ENCODE measurements at places on chromosomes 6 and 20.

DNA sequence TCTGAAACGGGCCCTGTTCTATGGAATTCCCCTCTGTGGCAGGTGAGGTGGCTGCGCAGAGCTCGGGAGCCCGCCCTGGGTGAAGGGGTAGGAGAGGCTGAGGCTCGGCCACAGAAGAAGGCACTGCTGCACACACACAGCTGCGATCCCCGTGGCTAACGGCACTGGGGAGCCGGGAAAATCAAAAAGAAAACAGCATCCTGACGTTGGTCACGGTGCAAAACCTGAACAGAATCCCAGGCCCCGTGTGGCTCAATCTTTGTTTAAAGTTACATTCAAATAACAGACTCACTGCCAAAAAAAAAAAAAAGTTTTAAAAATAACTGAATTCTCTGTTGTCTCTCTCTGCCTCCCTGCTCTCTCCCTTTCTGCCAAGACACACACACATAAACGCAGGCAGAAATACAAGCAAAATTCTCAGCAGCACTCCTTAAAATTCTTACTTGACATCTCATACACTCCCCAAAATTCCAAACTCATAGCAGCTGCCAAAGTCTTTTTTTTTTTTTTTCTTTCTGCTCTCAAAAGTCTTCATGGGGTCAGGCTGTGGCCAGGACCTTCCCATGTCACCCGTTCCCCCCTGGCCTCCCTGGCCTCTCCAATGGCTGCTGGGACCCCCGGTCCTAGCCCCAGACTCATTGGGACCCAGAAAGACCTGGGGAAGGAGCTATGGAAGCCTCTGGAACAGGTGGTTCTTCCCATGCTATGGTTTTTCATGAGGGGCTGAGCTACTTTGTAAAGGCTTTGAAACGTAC lies 248.8 kb downstream of the TTLL2 start:
- no peak for ATAC-seq

DNA sequence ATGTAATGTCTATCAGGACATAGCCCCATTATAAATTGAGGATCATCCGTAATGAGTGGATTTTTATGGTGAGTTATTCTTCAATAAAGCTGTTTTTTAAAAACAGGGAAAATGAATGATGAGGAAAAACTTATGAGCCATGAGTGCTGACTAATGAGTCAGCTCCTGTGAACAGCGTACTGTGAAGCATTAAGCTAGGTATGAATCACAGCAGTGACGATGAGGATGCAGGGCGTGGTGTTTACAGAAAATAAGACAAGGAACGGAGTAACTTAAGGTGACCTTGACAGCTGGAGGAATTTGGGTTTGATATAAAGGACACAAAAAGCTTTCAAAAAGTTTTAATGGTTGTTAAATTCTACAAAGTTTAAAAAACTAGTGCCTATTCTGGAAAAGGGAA lies 96.3 kb downstream of the FOXF2 start:
- ATAC-seq = no peak

DNA sequence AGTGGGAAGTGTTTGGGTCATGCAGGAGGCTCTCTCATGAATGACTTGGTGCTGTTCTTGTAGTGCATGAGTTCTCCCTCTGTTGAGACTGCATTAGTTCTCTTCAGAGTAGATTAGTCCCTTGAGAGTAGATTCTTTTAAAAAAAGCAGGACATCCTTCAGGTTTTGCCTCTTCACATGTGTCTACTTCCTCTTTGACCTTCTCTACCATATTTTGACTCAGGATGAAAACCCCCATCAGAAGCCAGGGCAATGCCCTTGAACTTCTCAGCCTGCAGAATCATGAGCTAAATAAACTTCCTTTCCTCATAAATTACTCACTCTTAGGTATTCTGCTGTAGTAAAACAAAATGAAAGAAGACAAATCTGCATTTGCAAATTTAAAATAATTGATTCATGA lies 170.3 kb downstream of the CD109 start:
- no peak for ATAC-seq

- ATAC-seq = no peak
These were observed 258.8 kb downstream of the SMOC2 start for GRCh38 chr6:168699631-168700295.

GRCh38 chr6:159013229-159013628 lies 13.2 kb upstream of the RSPH3 start:
- ATAC-seq = no peak

- ATAC-seq = no peak
These were observed 10.6 kb downstream of the FARS2 start for GRCh38 chr6:5271926-5272325.

DNA sequence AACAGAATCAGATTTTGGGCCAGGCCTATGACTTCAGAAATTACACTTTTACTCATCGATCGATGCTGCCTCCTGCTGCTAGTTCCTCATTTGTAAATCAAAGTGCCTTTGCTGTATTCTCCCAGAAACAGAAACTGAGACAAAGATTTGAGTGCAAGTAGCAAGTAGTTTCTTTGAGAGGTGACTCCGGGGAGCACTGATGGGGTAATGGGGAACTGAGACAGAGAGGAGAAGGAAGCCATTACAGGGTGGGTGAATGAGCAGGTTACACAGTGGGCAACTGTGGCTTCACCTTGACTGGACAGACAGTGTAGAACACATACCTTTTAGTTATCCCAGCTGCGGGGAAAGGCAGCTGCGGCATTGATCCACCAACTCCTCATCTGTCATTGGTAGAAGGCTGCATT lies 9.7 kb upstream of the CD40 start:
- ATAC-seq = no peak

- no peak for ATAC-seq
These were observed 58.5 kb upstream of the CCDC167 start for GRCh38 chr6:37558168-37558567.

DNA sequence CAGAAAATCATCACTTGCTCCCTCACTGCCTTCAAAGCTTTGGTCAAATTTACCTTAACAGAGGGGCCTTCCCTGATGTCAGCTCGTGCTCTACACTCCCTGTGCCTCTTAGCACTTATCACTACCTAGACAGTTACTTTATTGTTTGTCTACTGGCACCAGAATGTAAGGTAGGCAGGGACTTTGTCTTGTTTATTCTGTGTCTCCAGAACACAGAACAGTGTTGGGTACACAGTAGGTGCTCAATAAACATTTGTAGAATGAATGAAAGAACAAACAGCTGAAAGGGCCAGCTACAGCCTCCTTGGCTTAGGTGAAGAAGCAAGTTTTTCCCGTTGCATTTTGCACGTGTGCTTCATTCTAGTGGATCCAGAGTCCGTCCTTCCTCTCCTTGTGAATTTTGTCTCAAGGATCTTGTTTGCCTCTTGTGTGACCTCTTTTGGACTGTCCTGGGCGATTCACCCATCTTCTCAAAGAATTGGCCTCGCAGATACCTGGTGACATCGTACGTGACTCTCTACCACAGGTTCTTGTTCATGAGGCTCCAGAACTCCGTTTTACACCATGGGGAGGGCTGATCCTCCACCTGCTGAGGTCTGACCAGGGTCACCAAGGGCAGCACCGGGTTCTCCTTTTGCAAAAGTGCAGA lies 84.2 kb upstream of the ARMC2 start:
- ATAC-seq = no peak

GRCh38 chr20:62752181-62752670 lies 43.6 kb downstream of the NTSR1 start:
- peak; percentile 47 for ATAC-seq

- ATAC-seq = no peak
These were observed 2.0 kb downstream of the TSBP1 start for GRCh38 chr6:32369660-32370059.

GRCh38 chr6:55897346-55897745 lies 22.0 kb upstream of the BMP5 start:
- ATAC-seq = no peak

DNA sequence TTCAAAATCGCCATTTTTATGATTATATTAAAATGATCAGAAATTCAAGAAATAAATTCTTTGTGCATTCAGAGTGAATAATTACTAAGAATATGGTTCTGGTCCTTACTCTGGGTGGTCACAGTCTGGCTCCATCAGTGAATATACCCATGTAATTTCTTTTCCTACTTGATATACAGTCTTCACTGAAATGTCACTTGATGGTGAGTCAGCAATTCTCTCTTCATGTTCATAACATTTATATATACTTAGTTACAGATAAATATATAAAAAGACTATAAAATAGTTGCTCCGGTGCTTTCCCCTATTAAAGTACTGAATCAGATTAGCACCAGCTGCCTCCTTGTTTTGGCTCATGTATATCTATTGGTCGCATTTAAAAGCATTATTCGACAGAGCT lies 56.4 kb upstream of the MTRF1L start:
- no peak for ATAC-seq

DNA sequence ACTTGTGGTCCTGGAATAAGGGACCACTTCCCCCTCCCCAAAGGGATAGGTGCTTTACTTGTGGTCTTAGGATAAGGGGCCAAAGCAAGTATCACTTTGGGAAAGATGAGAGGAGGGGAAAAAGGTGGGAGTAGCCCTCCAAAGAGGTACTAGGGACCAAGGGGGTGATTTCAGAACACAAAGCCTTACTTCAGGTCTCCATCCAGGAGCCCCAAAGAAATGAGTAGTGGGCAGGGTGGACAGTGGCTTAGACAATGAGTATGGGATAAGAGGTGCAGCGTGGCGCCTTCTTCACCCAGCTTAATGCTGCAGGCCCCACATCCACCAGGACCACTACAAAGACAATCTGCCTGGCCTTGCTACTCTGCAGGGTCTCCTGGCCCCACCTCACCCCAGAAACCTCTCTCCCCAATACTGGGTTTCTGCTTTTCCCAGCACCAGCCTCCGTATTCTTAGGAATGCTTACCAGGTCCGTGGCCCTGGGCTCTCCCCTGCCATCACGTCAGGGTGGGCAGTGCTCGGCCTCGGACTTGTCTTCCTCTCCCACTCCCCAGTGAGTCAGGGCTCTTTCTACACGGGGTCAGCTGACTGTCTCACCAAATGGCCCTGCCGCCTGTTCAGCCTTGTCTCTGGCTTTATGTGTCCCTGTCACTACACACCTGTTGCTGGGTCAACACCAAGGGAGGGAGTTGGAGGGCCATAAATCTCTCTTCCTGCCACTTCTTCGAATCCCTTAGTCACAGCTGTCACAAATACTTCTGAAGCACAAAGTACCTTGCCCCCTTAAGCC lies 3.1 kb downstream of the NNAT start:
- ATAC-seq = no peak

GRCh38 chr6:43840490-43841218 lies 70.6 kb downstream of the VEGFA start:
- ATAC-seq = no peak

DNA sequence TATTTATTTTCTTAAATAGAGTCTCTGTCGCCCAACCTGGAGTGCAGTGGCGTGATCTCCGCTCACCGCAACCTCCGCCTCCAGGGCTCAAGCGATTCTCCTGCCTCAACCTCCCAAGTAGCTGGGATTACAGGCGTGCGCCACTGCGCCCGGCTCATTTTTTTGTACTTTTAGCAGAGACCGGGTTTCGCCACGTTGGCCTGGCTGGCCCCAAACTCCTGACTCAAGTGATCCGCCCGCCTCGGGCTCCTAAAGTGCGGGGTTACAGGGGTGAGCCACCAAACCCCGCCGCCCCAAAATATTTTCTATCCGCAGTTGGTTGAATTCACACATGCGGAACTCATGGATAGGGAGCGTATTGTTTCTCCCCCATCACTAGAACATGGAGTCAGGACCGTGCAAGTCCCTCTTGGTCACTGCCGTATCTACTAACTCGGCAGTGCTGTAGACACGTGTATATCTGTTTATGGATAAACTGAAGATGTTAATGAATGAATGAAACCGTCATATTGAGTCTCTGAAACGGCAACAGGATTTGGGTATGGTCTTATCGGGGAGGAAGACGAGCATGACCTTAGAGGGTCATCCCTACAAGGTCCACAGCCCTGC lies 904 bp downstream of the MKKS start:
- ATAC-seq = no peak

- peak; percentile 95 for ATAC-seq
These were observed 694.6 kb downstream of the QKI start for GRCh38 chr6:164108869-164109769.

GRCh38 chr6:97674802-97675201 lies 391.8 kb upstream of the MMS22L start:
- no peak for ATAC-seq

DNA sequence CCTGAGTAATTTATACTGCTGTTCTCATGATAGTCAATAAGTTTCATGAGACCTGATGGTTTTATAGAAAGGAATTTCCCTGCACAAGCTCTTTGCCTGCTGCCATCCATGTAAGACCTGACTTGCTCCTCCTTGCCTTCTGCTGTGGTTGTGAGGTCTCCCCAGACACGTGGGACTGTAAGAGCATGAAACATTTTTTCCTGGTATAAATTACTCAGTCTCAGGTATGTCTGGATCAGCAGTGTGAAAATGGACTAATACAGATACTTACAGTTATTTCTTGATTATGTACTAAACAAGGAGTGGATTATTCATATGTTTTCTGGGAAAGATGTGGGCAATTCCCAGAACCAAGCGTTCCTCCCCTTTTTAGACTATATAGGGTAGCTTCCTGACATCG lies 1.9 kb upstream of the TRIM38 start:
- no peak for ATAC-seq

DNA sequence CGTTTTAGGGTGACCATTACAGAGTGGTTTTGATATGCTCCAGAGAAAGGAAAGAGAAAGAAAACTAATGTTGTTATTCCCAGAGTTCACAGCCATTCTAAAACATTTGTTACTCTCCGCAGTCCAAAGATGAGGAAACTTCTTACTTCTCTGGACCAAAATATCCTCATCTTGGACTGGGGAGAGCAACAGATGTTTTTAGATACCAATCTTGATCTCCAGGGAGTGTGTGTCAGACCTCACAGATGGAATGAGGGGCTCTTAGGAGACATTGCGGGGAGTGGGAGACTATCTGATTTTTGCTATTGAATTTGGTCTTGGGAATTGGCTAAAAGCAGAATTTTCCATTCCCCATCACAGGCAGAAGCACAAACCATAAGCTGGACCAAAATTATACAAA lies 110.8 kb downstream of the TNFAIP3 start:
- ATAC-seq = no peak

- ATAC-seq = no peak
These were observed 87.6 kb downstream of the ERMARD start for GRCh38 chr6:169839029-169839481.

DNA sequence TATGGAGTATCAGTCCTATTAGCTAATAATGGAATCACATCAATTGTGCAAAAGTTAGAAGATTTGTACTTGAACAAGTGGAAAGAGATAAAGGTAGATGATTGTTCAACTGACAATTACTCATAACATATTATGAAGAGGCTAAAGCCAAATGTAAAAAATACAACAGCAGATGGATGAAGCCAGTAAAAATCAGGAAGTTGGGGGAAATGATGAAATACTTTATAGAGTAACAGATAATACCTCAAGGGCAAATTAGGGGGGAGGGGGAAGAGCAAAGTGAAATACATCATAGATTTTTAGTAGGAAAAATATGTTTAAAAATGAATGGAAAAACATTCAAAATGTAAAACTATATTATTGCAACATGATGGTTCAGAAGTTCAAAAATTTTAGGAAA lies 114.0 kb downstream of the PDSS2 start:
- no peak for ATAC-seq

- ATAC-seq = no peak
These were observed 134.5 kb upstream of the HMGN3 start for GRCh38 chr6:79369026-79369425.

GRCh38 chr6:93550551-93551276 lies 131.4 kb upstream of the EPHA7 start:
- no peak for ATAC-seq
